Left lung (tissue), 14 donors: ENCODE measurements at places on chromosomes 7 and 10. TPM values are rescaled to one million over a fixed set of nuclear protein-coding genes. Genes with fewer than 3 reads are reported as not detected.

Gene PPA1
- polyA plus RNA-seq, result 118 TPM

Gene GBX1
- polyA plus RNA-seq, result not detected

DNA sequence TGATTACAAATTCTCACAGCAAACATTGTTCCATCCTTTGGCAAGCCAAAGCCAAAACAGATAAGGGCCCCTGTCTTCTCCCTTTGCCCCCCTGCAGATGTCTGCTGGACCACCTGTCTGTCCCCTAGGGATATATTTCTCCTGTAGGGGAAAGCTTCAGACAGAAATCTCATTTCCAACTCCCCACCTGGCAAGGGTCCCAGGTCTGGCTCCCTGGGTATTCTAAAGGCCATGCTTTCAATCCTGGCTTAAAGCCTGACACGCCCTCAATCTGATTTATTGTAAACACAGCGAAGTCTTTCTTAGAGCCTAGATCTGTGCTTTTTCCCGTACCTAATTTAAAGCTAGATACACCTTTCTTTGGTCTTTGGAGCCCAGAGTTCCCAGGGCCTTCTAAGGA is 66.1 kb downstream of the KCNMA1 start:
- DNase-seq, result no peak

DNA sequence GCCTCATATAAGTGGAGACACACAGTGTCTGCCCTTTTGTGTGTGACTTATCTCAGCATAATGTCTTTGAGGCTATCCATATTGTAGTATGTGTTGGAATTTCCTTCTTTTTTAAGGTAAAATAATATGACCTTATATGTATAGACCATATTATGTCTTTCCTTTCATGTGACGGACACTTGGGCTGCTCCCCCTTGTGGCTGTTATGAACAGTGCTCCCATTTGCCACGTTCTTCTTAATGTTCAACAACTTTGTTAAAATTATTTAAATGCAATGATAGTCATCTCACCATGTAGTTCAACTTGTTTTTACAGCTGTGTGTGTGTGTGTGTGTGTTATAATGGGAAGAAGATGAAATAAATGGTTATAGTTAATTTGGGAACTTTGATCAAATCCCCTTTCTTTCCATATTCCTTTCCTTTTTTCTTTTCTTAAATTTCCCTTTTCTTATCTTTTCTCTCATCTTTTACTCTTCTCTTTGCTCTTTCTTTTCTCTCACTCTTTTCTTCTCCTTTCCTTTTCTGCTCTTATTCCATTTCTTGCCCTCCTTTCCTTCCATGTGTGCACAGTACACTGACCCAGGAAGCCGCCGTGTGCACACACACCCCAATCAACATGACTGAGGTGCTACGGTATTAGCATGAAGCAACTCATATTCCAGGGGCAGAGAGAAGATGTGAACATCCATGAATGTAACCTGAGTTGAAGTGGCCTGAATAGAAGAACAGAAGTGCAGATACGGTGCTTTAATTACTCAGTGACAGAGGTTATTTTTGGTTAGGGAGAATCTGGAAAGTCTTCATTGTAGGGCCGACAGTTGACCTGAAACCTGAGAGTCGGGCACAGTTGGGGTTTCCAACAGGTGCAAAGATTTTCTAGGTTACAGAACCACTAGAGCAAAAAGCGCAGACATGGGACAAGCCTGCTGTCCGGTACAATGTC is 596.6 kb downstream of the SDK1 start:
- DNase-seq, result no peak
